Mucosa of gallbladder (tissue), 1 donor: ENCODE measurements at places on chromosomes 3 and 15. TPM values are rescaled to one million over a fixed set of nuclear protein-coding genes. Genes with fewer than 3 reads are reported as not detected.

DNA sequence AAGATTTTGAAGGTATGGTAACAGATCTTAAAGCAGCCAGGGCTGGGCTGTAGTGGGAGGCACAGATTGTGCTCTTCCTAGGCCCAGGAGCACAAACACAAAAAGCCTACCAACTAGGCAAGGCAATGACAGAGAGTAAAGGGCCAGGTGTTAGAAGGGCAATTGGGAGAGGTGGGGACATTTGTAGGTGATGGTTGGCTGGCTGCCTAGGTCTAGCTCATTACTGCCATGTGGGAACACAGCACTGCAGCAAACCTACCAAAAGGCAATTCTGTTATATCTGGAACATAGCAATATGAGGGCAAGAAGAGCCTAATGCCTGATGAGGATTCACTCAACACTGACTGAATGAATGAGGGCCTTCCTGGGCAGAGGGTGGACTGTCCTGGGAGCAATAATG lies 30.4 kb downstream of the ARHGEF3 start:
- DNase-seq = no peak

GRCh38 chr15:69760258-69760845 lies 307.7 kb downstream of the RPLP1 start:
- DNase-seq = no peak

- no peak for DNase-seq
Measured at GRCh38 chr3:195403841-195404408, 38.9 kb downstream of the ACAP2 start.

GRCh38 chr3:52039426-52039825 lies 16.9 kb downstream of the DUSP7 start:
- no peak for DNase-seq

DNA sequence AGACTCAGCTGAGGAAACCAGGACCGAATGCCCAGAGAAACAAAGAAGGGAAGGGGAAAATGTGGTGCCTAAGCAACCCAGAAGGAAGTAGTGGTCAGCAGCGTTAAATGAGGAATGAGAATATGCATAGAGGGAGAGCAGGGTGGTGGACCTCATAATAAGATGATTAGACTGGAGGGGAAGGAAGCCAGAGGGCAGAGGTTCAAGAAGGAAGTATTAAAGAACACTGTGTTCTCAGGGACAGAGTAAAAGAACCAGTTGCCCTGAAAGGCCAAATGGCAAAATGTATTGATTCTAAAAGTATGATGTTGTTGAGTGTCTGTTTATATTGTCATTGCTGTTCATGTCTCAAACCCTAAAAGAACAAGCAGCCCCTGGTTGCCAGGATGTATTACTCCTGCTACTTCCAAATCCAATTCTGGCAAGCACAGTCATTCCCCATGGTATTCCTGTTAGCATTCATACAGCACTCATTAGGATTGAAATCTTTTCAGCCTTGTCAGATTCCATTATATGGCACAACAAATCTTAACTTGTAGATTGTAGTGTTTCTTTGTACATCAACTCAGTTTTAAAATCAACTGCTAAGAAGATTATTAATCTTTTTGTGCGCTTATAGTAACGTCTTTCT lies 23.4 kb downstream of the P2RY1 start:
- DNase-seq = no peak

DNA sequence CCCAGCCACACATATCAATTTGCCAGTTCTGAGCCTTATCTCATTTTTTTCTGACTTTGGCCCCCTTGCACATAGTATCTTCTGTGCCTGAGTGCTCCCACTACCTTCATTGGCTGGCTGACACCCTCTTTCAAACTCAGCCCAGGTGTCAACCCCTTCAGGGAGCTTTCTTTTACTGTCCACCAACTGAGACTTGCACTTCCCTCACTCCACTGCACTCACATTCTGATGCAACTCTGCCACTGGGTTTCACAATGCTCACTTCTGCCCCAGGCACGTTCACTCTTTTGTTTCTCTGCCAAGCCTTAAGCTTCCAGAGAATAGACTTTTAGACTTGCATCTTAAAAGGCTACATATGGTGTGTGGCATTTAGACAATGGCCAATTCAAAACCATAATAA lies 101.5 kb upstream of the CBLB start:
- peak; percentile 27 for DNase-seq

DNA sequence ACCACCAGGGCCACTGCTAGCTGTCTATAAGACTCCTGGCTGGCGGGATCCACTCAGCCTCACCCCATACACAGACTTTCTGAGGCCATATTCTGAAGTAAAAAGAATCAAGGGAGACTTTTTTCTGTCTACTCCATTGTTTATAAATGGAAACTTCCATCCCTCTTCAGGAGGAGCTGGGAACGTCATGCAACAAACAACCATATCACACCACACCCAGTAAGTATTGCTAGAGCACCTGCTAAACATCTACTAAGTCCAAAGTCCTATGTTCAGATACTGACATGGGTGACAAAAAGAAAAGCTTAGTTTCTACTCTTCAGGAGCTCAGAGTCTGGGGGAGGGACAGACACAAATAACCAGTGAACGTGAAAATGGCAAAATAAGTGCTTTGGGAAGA lies 324.8 kb upstream of the ONECUT1 start:
- DNase-seq = peak; percentile 59

GRCh38 chr3:35659768-35660167 lies 20.4 kb downstream of the ARPP21 start:
- peak; percentile 51 for DNase-seq

DNA sequence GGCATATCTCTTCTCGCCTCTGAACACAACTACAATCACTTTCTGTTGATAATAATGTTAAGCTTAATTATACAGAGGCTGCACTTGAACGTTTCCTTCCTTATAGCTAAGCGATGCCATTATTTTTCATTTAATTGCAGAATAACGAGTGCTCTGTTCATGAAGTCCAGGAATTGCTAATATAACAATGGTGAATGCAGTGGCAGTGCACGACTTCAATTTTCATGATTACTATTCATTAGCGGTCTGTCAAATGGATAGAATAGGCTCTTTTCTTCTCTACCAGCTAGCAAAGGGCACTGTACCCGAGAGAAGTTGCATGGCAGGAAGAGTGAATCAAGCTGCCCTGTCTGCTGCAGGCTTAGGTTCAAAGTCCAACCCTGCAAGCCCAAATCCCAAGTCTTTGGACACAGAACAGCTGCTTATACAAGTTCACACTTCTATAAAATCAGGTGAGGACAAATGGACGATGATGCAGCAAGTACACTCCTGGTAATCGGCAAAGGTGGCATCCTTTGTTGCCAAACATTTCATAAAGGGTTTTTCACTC lies 75.6 kb downstream of the PDZRN3 start:
- DNase-seq = no peak

DNA sequence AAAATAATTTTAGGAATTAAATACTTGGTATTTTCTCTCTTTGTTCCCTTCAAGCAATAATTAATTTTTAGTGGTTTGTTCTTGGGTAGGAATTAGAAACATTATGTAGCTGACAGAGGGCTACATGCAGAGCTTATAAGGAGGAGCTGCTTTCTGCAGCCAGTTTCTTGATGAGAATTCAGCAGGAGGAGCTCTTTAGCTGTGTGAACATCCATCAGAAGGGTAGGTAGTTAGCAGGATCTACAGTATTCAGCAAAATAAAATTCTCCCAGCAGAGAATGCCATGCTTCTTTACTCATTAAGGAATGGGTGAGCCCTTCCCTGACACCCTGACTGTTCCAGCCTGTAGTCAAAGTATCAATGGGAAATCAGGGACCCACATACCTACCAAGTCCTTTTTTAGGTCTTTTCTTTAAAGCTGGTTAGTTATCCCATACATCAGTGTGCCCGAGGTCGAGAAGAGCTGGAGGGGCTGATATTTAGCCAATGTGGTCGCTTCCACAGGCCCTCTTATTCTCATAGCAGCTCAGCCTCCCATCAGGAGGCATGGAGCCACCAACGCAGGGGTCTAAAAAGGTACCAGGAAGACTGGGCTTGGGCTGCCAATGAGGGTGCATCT lies 54.0 kb downstream of the KCNAB1 start:
- DNase-seq = no peak

DNA sequence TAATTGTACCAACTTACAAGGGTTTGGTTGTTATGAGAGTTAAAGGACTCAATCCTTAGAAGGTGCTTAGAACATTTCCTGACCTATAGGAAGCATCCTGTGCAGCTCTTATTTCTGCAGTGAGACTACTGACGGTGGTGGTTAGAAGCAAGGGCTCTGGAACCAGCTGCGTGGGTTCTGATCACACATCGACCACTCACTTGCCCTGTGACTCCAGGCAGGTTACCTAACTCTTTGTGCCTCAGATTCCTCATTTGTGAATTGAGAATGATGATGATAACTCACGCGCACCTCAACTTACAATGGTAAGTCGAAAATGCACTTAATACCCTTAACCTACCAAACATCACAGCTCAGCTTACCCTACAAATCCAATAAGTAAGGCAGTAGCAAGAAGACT lies 80.7 kb upstream of the SPATA12 start:
- no peak for DNase-seq

- no peak for DNase-seq
Measured at GRCh38 chr3:146585156-146585555, 20.0 kb downstream of the PLSCR5 start.

DNA sequence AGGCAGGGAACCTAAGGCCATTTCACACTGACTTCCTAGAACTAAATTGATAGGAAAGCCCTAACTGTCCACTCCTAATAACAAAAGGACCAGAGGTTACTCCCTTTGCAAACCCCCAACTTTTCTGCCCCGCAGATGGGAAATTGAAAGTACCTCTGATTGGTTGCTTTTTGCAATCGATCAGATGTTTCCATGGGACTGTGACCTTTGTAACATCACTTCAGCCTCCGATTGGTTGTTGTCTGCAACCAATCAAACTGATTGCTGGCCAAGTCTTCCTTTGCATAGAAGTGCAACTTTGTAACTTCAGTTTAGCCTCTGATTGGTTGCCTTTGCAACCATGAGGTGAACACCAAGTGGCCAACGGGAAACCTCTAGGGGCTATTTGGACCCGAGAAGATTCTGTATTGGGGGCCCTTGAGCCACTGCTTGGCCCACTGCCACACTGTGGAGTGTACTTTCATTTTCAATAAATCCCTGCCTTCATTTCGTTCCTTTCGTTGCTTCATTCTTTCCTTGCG lies 11.3 kb upstream of the KNL1 start:
- peak; percentile 53 for DNase-seq

GRCh38 chr3:151460774-151461450 lies at the start of gene IGSF10:
IGSF10 (minus strand) TSS chr3:151461061; CDS start chr3:151458709, 2,352 bp downstream.
- no peak for DNase-seq

- no peak for DNase-seq
Measured at GRCh38 chr3:126514161-126514560, 3.4 kb downstream of the UROC1 start.

GRCh38 chr3:157607826-157608405 lies 104.7 kb upstream of the VEPH1 start:
- DNase-seq = no peak

The CLEC3B gene
- total RNA-seq = 42.9 TPM

The SPATA16 gene
- not detected for total RNA-seq

The ITIH1 gene
- total RNA-seq = 4.8 TPM
